Fibroblast of skin of right biceps (primary cell): ENCODE measurements at places on chromosomes 6 and 20.

GRCh38 chr6:142700671-142701312 lies 244.2 kb downstream of the HIVEP2 start:
- DNase-seq, result no peak

DNA sequence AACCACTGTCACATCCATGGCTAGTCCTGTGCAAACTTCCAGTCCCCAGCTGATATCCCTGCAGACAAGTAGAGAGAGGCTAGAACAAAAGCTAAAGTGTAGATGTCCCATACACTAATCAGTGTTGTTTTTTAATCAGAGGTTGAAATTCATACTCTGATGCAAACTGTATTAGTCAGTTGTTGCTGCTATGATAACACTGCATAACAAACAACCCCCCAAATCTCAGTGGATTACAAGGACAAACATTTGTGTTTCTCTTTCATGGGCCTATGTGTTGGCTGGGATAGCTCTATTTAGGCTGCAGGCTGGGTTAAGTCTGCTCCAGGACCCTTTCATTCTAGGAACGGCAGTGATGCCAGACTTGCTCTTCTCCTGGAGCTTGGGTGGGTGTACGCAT lies 26.8 kb downstream of the BNIP5 start:
- DNase-seq, result no peak

DNA sequence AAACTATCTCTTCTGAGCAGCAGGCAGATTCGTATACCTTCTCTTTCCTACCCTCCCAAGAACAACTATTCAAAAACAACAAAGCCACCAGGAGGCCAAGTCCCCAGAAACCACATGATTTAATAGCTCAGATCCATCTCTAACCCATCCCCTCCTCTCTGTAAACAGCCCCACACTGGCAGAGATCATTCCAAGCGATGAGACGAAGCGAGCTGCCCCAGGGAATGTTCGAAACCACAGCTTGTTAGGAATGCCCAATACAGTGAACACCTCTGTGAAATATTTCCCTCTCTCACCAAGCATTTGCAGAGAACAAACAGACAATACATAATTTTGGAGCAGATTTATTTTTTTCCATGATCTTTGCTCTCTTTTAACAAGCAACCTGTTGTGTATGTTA lies 231.8 kb downstream of the SOD2 start:
- peak; percentile 12 for DNase-seq

- DNase-seq, result peak; percentile 12
Observed at GRCh38 chr6:99002831-99003230, 55.1 kb upstream of the FBXL4 start.

DNA sequence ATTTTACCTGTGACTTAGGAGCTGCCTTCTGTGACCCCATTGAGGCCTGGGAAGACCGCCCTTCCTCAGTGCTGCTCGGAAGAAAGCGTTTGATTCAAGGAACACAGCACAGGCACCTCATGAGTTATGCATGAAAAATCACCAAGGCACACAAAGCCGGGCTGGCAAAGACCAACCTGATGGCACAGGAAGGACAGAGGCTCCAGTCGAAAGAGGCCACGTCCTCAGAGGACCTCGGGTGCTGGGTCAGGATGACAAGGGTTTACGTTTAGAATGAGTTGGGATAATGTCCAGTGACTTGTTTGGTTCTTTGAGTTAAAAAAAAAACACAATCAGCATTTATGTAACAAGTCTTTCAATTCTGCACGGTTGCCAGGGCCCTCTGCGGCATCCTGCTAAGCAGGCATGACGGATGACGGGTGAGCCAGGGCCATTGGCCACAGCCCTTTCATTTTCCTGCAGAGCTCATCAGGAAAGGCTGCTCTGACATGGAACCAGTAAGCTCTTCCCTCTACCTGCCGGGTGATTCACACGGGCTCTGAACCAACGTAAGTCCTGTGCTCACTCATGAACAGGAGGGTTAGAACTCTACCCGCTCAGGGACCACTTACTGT lies 112.8 kb downstream of the DACT2 start:
- no peak for DNase-seq

- no peak for DNase-seq
Observed at GRCh38 chr6:95081949-95082348, 495.4 kb upstream of the MANEA start.

GRCh38 chr6:82910395-82910794 lies 155.2 kb downstream of the UBE3D start:
- DNase-seq, result no peak

GRCh38 chr6:161649068-161649467 lies 375.2 kb upstream of the AGPAT4 start:
- DNase-seq, result no peak

- no peak for DNase-seq
Observed at GRCh38 chr6:99660206-99660605, 53.6 kb downstream of the PRDM13 start.

- DNase-seq, result no peak
Observed at GRCh38 chr6:9485992-9486391, 928.9 kb downstream of the TFAP2A start.
